ENCODE measurements at places on chromosomes 2 and 18.
A peak's percentile ranks its signal among the peaks of the same experiment; 100 is the strongest.

GRCh38 chr2:88216641-88217040, 46.5 kb downstream of the THNSL2 start:
- no peak for DNase-seq

DNA sequence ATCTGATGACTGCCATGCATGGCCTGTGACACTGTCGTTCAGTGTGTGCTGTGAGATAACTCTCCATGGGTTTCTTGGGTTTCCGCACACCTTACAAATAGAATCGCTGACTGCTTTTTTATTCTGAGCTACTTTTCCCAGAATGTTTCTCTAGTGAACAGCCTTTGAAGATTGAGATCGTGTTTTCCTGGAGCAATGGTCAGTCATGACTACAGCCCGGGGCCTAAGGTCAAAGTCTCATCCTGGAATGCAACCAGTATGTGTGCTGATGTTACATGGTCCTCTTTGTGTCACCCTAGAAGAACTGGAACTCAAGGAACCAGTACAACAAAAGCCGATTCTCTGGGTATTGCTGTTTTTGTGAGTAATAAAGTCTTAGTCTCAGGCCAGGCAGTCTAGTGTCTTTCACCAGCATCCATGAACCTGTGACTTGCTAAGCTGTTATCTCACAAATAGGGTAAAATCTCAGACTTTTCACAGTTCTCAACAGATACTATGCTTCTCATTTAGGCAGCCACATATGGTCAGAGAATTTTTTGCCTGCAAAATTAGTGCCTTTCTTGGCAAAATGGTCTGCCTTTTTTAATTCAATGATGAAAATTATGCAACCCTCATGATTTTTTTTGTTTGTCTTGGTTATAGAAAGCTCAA, 124.9 kb upstream of the PIEZO2 start:
- no peak for DNase-seq

DNA sequence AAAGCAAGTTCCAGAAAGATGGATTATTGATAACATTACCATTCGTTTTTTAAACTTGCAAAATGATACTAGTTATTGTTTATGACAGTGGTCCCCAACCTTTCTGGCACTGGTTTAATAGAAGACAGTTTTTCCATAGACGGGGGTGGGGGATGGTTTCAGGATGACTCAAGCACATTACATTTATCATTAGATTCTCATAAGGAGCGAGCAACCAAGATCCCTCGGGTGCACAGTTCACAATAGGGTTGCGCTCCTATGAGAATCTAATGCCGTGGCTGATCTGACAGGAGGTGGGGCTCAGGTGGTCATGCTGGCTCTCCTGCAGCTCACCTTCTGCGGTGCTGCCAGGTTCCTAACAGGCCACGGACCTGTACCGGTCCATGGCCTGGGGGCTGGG, 86.2 kb downstream of the BCL2 start:
- DNase-seq: no peak

GRCh38 chr2:216014006-216014405, 655 bp upstream of the MREG start:
- no peak for DNase-seq

GRCh38 chr2:150417278-150417677, 70.2 kb downstream of the RND3 start:
- no peak for DNase-seq

DNA sequence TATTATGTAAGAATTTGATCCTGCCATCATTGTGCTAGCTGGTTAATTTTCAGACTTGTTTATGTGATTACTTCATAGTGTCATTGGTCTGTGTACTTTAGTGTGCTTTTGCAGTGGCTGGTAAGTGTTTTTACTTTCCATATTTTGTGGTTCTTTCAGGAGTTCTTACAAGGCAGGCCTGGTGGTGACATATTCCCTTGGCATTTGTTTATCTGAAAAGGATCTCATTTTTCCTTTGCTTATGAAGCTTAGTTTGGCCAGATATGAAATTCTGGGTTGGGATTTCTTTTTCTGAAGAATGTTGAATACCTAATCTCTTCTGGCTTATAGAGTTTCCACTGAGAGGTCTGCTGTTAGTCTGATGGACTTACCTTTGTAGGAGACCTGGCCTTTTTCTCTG, 72.8 kb upstream of the MC4R start:
- no peak for DNase-seq

DNA sequence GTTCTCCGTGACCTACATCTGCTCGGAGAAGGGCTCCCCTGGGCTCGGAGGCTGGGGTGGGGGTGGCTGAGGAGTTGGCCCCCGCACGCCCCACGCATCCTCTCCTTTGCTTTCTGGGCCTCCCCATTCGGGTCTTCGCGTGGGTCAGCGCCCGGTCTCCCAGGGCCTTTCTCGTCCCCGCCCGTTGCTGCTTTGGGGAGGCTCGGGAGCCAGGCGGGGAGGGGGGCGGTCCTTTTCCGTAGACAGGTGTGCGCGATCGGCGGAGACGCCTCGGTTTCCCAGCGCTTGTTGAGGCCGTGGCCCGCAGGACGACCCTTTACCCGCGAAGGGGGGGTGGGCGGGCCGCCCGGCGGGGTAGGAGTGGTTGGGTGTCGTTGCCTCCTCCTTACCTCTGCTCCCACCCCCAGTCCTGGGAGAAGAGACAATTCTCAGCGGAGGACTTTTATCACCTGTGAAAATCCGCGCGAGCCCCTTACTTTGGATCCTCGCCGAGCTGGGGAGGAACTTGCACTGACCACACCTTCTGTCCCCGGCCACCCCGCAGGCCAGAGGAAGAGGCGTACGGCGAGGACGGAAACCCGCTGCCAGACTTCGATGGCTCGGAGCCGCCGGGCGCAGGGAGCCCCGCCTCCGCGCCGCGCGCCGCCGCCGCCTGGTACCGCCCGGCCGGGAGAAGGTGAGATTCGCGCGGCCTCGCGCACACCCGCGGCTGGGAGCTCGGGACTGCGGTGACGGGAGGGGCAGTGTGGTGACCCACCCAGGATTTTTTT, 2.6 kb downstream of the ADCYAP1 start:
- DNase-seq: no peak

GRCh38 chr2:230681171-230681545, 31.5 kb upstream of the CAB39 start:
- DNase-seq: no peak

DNA sequence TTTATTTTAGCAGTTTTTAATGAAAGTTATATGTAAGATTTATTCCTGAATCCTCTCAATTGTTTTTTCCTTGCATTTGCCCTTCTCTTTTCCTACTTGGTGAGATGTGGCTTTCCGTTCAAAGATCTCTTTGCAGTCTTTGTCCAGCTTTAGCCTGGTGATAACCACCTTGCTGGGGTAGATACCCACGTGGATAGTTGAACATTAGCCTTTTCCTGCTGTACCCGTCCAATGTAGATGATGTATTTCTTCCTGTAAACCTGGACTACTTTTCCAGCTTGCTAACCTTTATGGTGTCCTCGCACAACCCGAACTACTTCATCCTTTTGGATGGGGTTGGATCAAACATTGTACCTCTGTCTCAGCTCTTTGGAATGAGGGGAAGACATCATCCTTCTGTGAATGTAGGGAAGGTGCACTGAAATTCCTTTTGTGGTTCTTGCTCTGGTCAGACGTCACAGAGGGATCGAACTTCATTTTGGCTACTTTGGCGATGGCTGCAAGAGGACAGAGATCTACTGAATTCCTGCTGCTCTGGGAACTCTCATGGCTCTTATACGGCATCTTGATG, 293.2 kb upstream of the EPAS1 start:
- no peak for DNase-seq

- DNase-seq: no peak
These were observed 109.1 kb downstream of the MCFD2 start for GRCh38 chr2:46806526-46806925.

DNA sequence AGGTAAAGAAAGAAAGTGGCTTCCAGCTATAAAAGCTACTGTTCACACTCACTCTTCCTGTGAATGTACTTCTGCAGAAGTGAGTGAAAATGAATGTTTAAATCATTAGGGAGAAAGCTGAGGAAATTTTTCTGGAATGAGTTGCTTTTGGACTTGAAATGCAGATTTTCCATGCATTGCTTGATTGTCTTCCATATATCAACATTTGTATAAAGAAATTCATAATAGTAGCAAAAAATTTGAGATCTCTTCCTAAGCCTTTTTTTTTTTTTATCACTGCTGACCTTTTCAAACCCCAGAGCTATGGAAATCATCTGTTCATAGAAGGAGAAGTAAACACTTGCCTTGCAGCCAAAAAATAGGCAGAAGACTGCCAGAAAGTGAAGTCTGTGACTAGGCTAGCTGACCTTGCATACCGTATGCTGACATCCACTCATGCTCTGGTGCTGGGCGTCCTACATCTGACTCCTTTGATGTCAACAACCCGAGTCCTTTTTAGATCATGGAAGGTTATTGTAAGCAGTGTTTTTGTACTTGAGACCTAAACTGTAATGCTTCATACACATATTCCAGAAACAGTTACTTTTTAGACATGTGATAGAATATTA, 154.5 kb upstream of the RASGRP3 start:
- peak; percentile 58 for DNase-seq

DNA sequence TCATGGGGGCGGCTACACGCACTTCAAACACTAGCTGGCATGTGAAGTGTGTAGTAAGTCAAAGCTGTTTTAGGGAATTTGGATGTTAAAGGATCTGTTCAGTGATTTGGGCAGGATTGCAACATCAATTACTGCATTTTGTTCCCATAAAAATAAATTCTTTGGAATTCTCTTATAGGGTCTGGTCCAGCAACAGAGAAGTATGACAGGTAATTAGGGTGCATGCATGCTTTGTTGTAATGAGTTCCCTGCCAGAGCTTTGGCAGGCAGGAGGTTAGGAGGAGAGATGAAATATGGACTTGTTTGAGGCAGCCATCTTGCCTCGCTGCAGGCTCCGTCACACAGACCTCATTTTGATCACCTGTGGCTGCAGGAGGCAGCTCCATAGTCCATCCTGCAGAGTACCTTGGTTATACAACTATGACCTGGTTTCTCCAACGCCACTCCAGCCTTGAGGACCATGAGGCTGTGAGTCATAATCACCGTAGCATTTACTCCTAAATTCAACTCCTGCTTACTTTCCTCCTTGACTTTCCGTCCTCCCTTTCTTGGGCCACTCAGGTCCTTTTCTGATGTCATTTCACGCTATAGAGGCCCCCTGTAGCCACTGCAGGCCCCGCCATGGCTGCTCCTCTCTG, 26.5 kb upstream of the EML4 start:
- peak; percentile 32 for DNase-seq

- DNase-seq: no peak
These were observed 1184.9 kb upstream of the ACVR2A start for GRCh38 chr2:146659976-146660375.

GRCh38 chr18:74905247-74905646, 303.7 kb downstream of the PTGR3 start:
- DNase-seq: no peak

GRCh38 chr2:174335988-174336500, 1.3 kb downstream of the SP9 start:
- no peak for DNase-seq

DNA sequence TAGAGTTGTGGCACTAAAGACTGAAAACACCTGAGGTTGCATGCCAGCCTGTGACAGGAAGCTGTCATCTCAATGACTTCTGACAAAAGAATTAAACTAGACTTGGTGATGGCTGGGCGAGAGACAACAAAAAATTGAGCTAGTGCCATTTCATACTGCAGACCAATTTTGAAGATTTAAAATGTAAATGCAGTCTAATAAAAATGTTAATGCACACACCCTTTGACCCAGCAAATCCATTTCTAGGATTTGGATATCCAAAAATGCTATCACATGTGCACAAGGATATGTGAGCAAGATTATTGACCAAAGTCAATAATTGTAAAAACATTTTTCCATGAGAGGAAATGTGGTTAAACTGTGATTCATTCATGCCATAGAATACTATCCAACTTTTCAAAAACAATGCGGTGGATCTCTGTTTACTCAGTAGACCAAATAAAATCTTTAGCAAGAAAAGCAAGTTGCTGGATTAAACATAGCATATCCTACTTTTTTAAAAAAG, 5.6 kb downstream of the FBXO36 start:
- no peak for DNase-seq

GRCh38 chr18:62877411-62878221, 162.3 kb downstream of the PHLPP1 start:
- DNase-seq: no peak

DNA sequence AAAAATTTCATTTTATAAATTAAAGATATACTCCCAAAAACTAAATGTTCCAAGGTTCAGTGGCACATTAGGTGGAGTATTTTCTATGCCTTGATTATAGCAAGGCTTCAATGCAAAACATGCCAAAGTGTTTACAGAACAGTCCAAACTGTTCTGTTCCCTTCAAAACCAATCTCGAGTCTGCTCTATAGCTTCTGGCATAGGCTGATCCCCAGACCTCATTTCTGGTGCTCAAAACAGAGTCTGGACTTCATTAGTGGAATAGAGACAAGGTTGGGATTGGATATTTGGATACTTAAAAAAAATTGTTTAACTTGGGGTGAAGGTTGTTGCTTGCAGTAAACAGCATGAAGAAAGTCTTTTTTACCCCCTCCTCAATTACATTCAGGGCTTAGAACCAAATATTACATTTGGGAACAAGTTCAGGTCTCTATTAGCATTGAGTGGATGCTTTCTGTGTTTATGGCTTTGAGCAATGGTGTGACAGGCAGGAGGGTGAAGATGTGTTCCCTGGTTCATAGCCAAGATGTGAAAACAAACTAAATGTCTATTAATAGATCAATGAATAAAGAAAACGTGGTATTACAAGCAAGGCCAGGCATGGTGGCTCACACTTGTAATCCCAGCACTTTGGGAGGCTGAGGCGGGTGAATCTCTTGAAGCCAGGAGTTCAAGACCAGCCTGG, 208.1 kb upstream of the RND3 start:
- DNase-seq: no peak

DNA sequence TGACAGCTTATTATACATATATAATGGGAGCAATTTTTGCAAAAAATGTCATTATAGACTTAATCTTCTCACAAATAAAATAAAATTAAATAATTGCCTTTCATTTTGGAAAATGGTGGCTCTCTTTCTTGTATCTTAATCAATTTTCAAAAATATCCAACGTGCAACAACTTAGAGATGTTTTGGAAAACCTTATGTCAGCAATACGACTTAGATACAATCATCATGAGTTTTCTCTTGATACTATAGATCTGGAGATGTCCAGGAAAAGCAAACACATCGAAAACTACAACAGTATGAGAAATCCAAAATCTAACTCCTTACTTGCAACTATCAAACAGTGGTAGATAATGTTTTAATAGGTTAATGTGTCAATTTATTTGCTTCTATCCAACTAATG, 1529.0 kb downstream of the LRP1B start:
- no peak for DNase-seq

GRCh38 chr2:69890881-69891280, 2.9 kb upstream of the SNRNP27 start:
- DNase-seq: no peak

DNA sequence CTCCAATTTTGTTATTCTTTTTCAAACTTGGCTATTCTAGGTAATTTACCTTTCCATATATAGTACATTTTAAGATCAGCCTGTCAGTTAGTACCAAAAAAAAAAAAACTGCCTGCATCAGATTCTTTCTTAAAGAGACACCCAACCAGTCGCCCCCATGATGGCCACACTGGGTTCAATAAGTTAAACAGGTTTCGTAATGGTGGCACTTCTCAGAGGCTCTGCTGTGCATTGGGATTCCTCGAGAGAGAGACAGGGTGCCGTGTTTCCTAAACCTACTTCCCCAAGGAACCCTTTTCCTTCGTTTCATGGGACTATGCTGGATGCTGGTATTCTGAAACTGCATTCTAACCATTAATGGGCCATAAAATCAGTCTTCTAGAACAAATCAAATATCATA, 37.4 kb downstream of the MYO7B start:
- no peak for DNase-seq

GRCh38 chr2:19710230-19710629, 191.6 kb downstream of the TTC32 start:
- no peak for DNase-seq

- no peak for DNase-seq
These were observed 13.4 kb upstream of the HRH4 start for GRCh38 chr18:24446953-24447538.

All from suppressor macrophage (primary cell).